ENCODE measurements at places on chromosomes 12 and 14. TPM values are rescaled to one million over a fixed set of nuclear protein-coding genes. Genes with fewer than 3 reads are reported as not detected.

LTBP2 gene
- 2.1 TPM for total RNA-seq

SYT1 gene
- total RNA-seq, result 37.9 TPM

TPH2 gene
- 1.0 TPM for total RNA-seq

NID2 gene
- total RNA-seq, result 7.1 TPM

DENND5B gene
- total RNA-seq, result 19.3 TPM

TAC3 gene
- 22.0 TPM for total RNA-seq

RPGRIP1 gene
- total RNA-seq, result 1.6 TPM

PTPRB gene
- 1.3 TPM for total RNA-seq

FSCB gene
- 0.12 TPM for total RNA-seq

- no peak overlapping the region for H3K27ac ChIP-seq
- no peak for DNase-seq
- H3K36me3 ChIP-seq, result peaks cover 8% of the 10 kb centered on the region
These were observed 31.3 kb downstream of the A2M start for GRCh38 chr12:9084417-9084816.

DNA sequence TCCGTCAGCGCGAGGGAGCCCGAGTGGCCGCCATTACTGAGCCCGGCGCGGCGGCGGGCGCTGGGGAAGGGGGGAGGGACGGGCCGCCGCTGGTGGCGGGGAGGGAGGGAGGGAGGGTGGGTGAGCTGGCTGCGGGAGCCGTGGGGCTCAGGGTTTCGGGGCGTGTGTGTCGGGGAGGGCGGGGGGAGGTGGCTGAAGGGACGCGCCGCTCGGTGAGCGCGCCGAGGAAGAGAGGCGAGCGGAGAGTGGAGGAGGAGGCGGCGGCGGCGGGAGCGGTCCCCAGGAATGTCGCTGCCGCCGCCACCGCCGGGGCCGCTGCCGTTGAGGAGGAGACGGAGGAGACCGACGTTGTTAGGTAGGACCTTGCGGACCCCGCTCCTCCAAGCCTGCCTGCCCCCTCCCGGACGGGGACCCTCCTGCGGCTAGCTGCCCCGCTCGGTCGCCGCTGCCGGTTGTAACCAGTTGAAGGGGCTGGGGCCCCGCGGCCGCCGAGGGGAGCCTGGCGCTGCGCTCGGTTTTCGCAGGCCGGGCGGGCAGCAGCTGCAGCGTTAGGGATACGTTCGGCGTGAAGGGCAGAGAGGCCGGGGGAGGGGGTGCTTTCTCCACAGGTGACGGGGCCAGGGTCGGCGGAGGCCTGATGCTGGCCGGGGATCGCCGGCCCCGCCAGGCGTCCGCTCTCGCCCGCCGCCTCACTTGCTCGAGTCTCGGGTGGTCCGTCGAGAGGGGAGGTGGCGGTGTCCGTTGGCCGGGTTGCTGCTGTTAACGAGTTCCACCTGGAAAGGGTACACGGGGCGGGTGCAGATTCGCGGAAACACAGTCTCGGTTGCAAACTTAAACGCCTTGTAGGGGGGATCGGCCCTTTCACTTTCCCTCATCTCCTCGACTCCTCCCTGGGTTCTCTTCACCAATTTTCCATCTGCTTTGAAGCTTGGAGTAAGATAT is at the start of gene ARHGAP5:
Gene ARHGAP5 (plus strand): TSS at position 224 of the 942 bp plus-strand sequence. CDS start 13,366 bp downstream, outside the sequence.
- H3K27ac ChIP-seq, result peak within 1 kb of the TSS; percentile 97
- H3K4me3 ChIP-seq, result peak within 1 kb of the TSS; percentile 67
- no peaks in the 10 kb centered on the region for H3K27me3 ChIP-seq
- H3K36me3 ChIP-seq, result no peaks in the 10 kb centered on the region

GRCh38 chr12:100830003-100830795 is 35.6 kb downstream of the ANO4 start:
- H3K4me1 ChIP-seq, result no peaks in the 10 kb centered on the region
- H3K4me3 ChIP-seq, result no peak overlapping the region
- peak; percentile 32 for DNase-seq
- H3K36me3 ChIP-seq, result no peaks in the 10 kb centered on the region

DNA sequence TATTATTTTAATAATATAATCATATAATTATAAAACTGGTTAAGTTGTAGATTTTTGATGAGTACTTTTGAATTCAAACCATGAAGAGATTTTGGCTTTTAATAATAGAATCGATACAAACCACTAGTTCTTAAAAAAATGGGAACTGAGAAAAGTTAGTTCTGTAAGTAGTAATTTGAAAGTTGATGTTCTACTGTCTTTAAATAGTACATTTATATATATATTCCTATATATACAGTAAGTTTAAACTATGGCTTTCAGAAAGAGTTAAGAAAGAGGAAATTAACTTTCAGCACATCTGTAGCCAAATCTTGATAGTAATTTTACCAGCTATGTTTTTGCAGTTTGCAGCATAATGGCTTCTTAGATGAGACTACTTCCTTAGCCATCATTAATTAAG is 7.8 kb downstream of the LRRK2 start:
- H3K27ac ChIP-seq, result no peak overlapping the region
- no peaks in the 10 kb centered on the region for H3K4me1 ChIP-seq
- no peaks in the 10 kb centered on the region for H3K27me3 ChIP-seq
- no peaks in the 10 kb centered on the region for H3K36me3 ChIP-seq

- H3K4me1 ChIP-seq, result no peaks in the 10 kb centered on the region
- H3K36me3 ChIP-seq, result no peaks in the 10 kb centered on the region
- DNase-seq, result no peak
- H3K4me3 ChIP-seq, result no peak overlapping the region
These were observed 21.8 kb downstream of the PDE6H start for GRCh38 chr12:14994610-14995009.

GRCh38 chr12:93230326-93230720 is 147.4 kb upstream of the NUDT4 start:
- DNase-seq, result no peak
- no peaks in the 10 kb centered on the region for H3K36me3 ChIP-seq
- H3K27me3 ChIP-seq, result no peaks in the 10 kb centered on the region
- no peak overlapping the region for H3K27ac ChIP-seq
- H3K4me3 ChIP-seq, result no peak overlapping the region
- H3K4me1 ChIP-seq, result peaks cover 10% of the 10 kb centered on the region

DNA sequence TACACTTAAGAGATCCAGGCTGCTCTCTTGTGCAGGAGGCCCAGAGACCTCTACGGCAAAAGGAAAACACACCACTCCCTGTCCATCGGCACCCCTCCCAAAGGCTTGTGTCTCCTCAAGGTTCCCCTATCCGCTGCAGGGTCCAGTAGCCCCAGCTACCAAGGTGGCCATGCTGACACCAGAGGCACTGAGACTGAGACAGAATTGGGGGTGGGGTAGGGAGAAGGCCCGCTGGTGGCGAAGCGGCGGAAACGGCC is 590 bp downstream of the DDIT3 start:
- peak overlapping the region; percentile 98 for H3K27ac ChIP-seq
- peak; percentile 72 for DNase-seq
- peaks cover 31% of the 10 kb centered on the region for H3K36me3 ChIP-seq
- peak overlapping the region; percentile 77 for H3K4me3 ChIP-seq

DNA sequence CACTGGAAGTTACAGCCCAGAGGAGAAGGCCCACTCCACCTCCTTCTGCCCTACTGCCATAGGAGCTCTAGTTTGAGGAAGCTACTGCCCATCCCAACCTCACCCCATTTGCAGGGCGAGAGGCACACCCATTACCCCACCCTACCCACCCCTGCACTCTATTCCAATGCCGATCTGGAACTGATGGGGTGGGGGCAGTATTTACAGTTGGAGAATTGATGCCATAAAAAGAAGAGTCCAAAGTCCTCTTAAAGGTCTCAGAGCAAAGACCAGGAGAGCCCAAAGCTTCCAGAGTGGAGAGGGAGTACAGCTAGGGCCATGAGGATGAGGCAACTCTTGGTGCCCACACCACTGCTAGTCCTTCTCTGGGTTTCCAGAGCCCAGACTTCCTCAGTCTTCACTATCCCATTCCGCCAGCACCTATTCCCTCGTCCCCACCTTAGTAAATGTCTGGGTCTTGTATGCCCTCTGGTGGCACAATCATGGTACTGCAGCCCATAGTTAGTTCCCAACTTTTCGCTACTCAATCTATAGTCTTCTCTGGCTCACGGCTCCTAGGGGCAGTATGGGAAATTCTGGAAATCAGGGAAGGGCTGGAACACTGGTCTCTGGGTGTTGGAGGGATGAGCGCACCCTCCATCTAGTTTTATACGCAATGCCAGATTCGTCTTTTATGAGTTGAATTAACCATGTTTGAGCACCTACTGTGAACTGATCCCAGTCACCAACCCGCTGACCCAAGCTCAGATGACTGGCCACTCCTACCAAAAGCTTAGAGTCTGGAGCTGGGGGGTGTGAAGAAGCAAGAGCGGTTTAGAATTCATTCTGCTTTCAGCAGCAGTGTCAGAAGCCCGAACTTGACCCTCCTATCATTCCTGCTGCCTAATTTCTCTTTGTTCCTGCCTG is 6.9 kb upstream of the ADCY6 start:
- H3K27ac ChIP-seq, result no peak overlapping the region
- no peaks in the 10 kb centered on the region for H3K36me3 ChIP-seq
- DNase-seq, result peak; percentile 94
- H3K4me1 ChIP-seq, result peaks cover 4% of the 10 kb centered on the region
- H3K4me3 ChIP-seq, result no peak overlapping the region

DNA sequence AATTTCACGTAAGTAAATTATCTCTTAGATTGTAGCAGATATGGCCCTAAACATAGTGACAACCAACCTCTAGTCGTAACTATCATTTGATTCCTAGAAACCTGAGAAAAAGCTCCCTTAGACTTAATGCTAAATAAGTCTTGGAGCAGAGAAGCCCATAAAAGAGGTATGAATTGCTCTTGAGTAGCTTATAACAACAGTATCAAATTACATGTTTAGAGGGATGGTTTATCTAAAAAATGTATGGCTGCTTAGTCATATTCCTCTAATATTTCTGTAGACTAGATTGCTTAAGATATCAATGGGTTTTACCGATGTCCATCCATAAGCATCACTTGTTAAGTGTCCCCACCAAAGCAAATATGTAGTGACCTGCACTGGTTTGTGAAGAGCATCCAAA is 259.7 kb downstream of the NELL2 start:
- H3K27ac ChIP-seq, result no peak overlapping the region
- no peaks in the 10 kb centered on the region for H3K4me1 ChIP-seq
- H3K27me3 ChIP-seq, result no peaks in the 10 kb centered on the region
- no peaks in the 10 kb centered on the region for H3K36me3 ChIP-seq

- DNase-seq, result peak; percentile 83
- no peak overlapping the region for H3K4me3 ChIP-seq
- H3K4me1 ChIP-seq, result peaks cover 60% of the 10 kb centered on the region
- peak overlapping the region; percentile 74 for H3K27ac ChIP-seq
- no peaks in the 10 kb centered on the region for H3K27me3 ChIP-seq
These were observed 13.8 kb downstream of the BICD1 start for GRCh38 chr12:32120419-32120818.

- DNase-seq, result peak; percentile 19
- no peaks in the 10 kb centered on the region for H3K36me3 ChIP-seq
- peaks cover 19% of the 10 kb centered on the region for H3K27me3 ChIP-seq
- no peak overlapping the region for H3K4me3 ChIP-seq
- no peaks in the 10 kb centered on the region for H3K4me1 ChIP-seq
- no peak overlapping the region for H3K27ac ChIP-seq
These were observed 222.6 kb upstream of the SYT1 start for GRCh38 chr12:78641837-78642423.

DNA sequence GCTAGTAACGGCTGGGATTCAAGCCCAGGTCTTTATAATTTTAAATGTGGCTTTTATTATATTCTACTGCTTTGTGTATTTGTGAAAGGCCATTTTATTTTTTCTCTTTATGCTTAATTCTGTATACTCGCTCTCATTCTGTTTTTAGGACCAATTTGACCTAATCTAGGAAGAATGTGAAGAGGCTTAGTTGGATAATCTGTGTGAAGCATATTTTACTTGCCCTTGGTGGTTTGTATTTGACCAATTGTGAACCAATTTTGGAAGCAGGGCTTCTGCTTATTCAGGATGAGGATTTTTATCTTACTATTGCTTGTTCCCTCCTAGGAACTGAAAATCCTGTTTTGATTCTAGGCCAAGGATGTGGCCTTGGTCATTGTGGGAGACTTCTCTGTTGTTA is 113.1 kb downstream of the TTC6 start:
- DNase-seq, result no peak
- H3K27me3 ChIP-seq, result no peaks in the 10 kb centered on the region
- peaks cover 5% of the 10 kb centered on the region for H3K4me1 ChIP-seq
- no peaks in the 10 kb centered on the region for H3K36me3 ChIP-seq
- no peak overlapping the region for H3K27ac ChIP-seq

GRCh38 chr12:67988601-67989021 is 636 bp upstream of the IFNG-AS1 start:
- no peak overlapping the region for H3K27ac ChIP-seq
- H3K27me3 ChIP-seq, result no peaks in the 10 kb centered on the region
- H3K36me3 ChIP-seq, result no peaks in the 10 kb centered on the region
- H3K4me1 ChIP-seq, result no peaks in the 10 kb centered on the region
- no peak overlapping the region for H3K4me3 ChIP-seq

DNA sequence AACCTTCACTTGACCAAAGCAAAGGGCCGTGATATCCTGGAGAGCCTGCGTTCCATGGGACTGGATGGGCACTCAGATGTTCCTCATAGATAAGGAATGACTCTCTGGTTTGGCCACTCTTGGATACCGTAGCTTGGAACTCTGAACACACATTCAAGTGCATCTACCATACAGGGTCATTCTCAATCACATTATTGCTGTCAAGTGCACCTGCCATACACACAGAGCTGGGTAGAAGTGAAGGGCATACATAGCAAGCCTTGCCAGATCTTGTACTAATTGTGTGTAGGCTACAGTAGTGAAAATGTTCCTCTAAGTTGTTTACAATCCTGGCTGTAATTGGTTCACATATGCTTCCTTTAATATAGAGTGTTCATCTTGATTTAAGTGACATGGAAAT is 58.3 kb downstream of the PELI2 start:
- no peak for DNase-seq
- H3K4me3 ChIP-seq, result no peak overlapping the region
- H3K36me3 ChIP-seq, result no peaks in the 10 kb centered on the region

- H3K4me1 ChIP-seq, result peaks cover 6% of the 10 kb centered on the region
- H3K27me3 ChIP-seq, result no peaks in the 10 kb centered on the region
- no peak overlapping the region for H3K27ac ChIP-seq
- no peaks in the 10 kb centered on the region for H3K36me3 ChIP-seq
- H3K4me3 ChIP-seq, result no peak overlapping the region
These were observed 21.2 kb downstream of the CLECL1 start for GRCh38 chr12:9711664-9712063.

DNA sequence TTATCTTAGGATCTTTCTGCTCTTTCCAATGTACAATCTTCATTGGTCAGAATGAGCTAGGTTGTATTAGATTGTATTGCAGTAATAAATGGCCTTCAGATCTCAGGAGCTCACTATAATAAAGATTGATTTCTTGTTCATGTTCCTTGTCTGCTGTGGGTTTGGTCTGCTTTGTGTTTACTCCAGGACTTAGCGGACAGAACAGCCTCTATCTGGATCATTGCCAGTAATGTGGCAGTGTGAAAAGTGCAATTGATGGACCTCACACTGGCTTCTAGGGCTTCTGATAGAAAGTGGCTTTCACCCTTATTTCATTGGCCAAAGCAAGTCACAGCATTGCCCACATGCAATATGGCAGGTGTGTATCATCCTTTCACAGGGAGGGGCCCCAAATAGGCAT is 81.2 kb downstream of the BTG1 start:
- H3K36me3 ChIP-seq, result no peaks in the 10 kb centered on the region
- peaks cover 8% of the 10 kb centered on the region for H3K4me1 ChIP-seq
- H3K27me3 ChIP-seq, result no peaks in the 10 kb centered on the region
- H3K27ac ChIP-seq, result no peak overlapping the region
- no peak for DNase-seq

GRCh38 chr14:23577710-23578392 is 739 bp downstream of the JPH4 start:
- peak overlapping the region; percentile 90 for H3K4me3 ChIP-seq
- H3K36me3 ChIP-seq, result no peaks in the 10 kb centered on the region
- DNase-seq, result peak; percentile 83
- H3K27me3 ChIP-seq, result peaks cover 32% of the 10 kb centered on the region
- peaks cover 15% of the 10 kb centered on the region for H3K4me1 ChIP-seq
- no peak overlapping the region for H3K27ac ChIP-seq

Measured in GM23338 (cell line).